ENCODE measurements at places on chromosomes 6 and 20. TPM values are rescaled to one million over a fixed set of nuclear protein-coding genes. Genes with fewer than 3 reads are reported as not detected.

DNA sequence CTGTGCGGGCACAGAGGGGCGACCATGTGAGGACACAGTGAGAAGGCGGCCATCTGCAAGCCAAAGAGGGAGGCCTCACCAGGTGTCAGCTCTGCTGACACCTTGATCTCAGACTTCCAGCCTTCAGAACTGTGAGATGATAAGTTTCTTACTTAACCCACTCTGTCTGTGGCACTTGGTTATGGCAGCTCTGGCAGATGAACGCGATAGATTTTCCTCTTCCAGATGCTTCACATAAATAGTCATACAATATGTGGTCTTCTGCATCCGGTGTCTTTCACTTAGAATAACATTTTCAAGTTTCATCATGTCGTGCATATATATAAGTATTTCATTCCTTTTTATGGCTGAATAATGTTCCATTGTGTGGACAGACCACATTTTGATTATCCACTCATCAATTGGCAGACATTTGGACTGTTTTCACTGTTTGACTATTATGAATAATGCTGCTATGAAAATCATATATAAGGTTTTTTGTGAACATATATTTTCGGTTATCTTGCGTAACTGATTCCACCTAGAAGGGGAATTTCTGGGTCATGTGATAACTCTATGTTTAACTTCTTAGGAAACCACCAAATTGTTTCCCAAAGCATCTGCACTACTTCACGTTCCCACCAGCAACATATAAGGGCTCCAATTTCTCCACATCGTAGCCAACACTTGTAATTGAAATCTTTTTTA is 30.2 kb downstream of the PRR18 start:
- DNase-seq = no peak

DNA sequence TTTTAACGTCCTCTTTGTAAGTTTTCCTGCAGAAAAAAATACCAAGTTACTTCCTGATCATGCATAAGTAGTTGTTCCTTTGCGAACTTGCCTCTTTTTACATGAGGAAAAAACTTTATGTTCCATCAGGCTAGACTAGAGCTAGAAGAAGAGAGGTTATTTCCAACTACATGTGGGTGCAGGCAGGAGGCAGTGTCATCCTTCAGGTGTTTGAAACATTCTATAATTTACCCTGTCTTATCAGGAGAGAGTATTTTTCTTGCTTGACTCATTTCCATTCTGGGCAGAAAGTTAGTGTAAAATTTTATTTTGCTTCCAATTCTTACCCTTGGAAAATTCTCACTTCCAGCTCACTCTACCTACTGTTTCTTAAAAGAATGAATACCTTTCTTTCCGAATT is 28.5 kb upstream of the EPHA7 start:
- DNase-seq = no peak

- DNase-seq = no peak
These were observed 137.3 kb downstream of the HTR1B start for GRCh38 chr6:77326029-77326428.

GRCh38 chr20:56411759-56412472 is at the start of gene CASS4:
TSS of gene CASS4 (plus strand) at chr20:56412260. CDS start at chr20:56412459, 199 bp downstream.
- peak; percentile 57 for DNase-seq

GRCh38 chr6:160058603-160059215 is 62.9 kb upstream of the SLC22A1 start:
- no peak for DNase-seq

- DNase-seq = no peak
These were observed 1.5 kb downstream of the PSMG4 start for GRCh38 chr6:3260296-3260695.

GRCh38 chr6:10873374-10873773 is 8.5 kb downstream of the GCM2 start:
- DNase-seq = no peak

DNA sequence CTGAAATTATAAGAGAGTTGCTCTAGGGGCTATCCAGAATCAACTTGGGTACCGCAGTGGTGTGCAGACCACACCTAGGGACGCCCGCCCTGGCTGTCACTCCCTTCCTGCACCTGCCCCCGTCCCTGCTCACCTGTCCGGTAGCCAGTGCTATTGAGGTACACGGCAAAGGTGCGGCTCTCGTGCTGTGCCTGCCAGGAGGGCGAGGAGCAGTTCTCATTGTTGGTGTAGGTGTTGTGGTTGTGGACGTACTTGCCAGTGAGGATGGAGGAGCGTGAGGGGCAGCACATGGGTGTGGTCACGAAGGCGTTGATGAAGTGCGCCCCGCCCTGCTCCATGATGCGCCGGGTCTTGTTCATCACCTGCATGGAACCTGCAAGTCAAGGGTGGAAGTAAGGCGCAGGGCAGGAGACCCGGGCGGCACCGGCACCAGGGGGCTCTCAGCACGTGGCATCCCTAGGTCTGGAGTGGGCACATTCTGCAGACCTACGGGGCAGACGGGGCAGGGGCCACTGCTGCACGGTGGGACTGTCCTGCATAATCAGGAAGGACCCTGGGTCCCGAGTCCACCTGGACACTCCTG is 48.6 kb downstream of the SULF2 start:
- peak; percentile 70 for DNase-seq

DNA sequence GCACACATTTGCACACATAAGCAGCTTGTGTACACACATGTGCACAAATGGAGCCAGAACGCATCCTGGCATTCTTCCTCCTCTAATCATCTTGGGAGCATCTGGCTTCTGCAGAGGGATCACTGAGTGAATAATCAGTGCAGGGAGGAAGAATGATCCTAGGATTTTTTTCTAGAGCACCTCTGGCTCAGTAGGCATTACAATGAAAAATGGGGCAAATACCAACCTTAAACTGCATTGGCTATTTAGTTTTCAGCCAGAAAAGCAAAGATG is 205.7 kb upstream of the TCF21 start:
- DNase-seq = no peak

DNA sequence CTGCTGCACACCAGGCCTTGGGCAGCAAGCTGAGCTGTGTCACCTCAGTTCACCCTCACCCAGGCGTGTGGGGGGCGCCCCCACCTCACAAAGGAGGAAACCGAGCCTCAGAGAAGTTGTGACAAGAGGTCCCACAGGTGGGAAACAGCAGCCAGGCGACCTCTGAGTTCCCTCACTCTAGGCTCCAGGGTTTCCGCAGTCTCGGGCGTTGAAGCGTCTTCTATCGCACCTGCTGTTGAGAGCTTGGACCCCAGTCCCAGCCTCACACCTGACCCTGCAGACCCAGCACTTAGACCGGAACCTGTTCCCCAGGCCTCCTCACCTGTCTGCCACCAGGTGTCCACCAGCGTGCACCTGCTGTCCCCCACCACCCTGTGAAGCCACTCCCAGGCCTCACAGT is 22.3 kb upstream of the APMAP start:
- peak; percentile 10 for DNase-seq

GRCh38 chr6:123201869-123202372 is 205.9 kb downstream of the CLVS2 start:
- DNase-seq = no peak

GRCh38 chr20:35398660-35399144 is 13.1 kb downstream of the UQCC1 start:
- DNase-seq = no peak

GRCh38 chr6:23418095-23418494 is 707.9 kb upstream of the NRSN1 start:
- DNase-seq = no peak

- DNase-seq = no peak
These were observed 40.2 kb upstream of the FAM50B start for GRCh38 chr6:3808759-3809514.

DNA sequence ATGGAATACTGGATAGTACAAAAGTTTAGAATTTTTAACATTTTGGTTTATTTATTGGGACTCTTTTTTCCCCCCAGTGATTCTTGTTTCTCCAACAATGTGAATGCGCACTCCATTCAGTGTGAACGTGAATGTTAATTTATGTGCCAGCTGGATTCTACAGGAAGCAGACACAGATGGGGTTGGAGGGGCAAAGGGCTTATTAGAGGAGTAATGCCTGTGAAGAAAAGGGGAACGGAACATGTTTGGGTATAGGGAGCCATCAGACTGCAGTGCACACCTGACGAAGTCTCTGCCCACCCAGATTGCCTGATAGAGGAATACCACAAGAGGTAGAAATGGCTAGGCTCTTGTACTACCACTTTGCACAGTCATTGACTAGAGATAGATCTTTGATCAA is 48.2 kb downstream of the PTPRA start:
- no peak for DNase-seq

- DNase-seq = no peak
These were observed 10.6 kb downstream of the PDSS2 start for GRCh38 chr6:107448776-107449175.

DNA sequence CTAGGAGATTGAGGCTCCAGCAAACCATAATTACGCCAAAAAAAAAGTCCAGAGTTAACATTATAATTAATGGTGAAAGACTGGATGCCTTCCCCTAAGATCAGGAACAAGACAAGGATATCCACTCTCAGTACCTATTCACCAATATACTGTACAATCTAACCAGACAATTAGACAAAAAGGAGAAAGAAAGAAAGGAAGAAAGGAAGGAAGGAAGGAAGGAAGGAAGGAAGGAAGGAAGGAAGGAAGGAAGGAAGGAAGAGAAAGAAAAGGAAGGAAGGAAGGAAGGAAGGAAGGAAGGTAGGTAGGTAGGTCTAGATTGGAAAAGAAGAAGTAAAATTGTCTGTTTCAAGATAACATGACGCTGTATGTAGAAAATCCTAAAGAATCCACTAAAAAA is 50.7 kb downstream of the TASP1 start:
- DNase-seq = no peak

- DNase-seq = no peak
These were observed 323.1 kb downstream of the CDH26 start for GRCh38 chr20:60281295-60281694.

DNA sequence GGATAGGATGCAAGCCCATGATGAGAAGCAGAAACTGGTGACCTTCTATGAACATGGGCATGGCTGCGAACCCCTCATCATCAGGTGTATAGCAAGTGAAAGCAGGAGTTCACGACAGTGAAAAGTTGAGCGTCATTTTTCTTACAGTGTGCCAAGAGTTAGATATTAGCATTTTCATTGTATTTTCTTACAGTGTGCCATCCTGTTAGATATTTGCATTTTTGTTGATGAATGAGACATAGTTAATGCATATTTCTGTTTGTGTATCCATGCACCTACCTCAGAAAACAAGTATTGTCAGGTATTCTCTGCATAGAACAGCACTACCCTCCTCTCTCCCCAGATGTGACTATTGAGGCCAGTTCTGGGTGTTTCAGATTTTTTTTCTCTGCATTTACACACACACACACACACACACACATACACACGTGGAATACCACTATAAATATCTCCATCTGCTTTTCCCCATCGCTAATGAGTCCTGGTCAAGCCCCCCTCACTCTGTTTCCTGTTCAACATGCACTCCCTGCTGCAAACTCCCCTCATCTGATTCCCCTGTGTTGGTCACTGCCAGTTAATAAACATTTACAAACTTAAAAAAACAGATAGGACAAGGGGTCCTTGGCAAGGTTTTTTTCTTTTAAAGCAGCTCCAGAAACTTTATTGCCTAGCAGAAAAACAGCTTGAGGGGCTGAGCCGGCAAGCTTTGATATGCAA is 41.7 kb downstream of the PLN start:
- DNase-seq = no peak

- no peak for DNase-seq
These were observed 356.2 kb downstream of the GJA1 start for GRCh38 chr6:121791396-121792315.

DNA sequence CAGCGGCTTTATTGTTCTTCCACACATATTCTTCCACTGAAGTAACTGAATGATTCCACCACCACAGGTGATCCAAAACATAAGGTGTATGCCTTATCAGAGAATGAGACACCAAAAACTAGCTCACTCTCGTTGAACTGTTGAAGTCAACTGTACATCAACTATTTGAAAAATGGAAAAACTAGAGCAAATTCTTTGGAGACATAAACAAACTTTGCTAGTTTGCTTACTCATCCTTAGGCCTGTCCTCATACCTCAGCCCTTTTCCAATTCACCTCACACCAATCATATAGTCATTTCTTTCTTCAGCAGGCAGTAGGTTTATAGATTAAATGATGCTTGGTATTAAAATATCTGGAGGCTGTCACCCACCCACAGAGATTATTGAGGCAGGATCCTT is 77.1 kb upstream of the RNF217 start:
- no peak for DNase-seq

- DNase-seq = no peak
These were observed 66.0 kb downstream of the HS3ST5 start for GRCh38 chr6:114276783-114277182.

DNA sequence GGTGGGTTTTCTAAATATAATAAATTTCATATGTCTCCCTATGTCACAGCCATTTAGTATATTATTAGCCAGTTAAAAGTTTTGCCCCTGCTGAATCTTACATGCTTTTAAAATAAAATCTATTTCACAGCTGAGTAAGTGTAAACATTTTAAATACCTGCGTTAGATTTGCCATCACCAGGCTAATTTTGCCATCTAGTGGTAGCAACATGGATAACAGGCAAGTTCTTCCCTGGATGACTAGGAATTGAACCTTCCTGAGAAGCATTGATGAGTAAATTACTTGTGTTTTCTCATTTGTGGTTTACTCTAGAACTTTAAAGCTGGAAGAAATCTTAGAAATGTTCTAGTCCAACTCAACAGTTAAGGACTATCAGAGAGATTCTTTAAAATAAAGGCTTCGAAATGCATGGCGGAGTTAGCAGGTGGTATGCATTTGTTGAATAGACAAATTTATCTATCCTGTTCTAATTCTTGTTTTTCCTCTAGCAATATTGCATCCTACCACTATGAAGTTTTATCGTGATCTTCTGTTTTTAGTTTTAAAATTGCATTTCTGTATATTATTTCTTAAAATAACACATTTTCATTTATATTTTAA is 2.6 kb downstream of the PRSS35 start:
- no peak for DNase-seq

DNA sequence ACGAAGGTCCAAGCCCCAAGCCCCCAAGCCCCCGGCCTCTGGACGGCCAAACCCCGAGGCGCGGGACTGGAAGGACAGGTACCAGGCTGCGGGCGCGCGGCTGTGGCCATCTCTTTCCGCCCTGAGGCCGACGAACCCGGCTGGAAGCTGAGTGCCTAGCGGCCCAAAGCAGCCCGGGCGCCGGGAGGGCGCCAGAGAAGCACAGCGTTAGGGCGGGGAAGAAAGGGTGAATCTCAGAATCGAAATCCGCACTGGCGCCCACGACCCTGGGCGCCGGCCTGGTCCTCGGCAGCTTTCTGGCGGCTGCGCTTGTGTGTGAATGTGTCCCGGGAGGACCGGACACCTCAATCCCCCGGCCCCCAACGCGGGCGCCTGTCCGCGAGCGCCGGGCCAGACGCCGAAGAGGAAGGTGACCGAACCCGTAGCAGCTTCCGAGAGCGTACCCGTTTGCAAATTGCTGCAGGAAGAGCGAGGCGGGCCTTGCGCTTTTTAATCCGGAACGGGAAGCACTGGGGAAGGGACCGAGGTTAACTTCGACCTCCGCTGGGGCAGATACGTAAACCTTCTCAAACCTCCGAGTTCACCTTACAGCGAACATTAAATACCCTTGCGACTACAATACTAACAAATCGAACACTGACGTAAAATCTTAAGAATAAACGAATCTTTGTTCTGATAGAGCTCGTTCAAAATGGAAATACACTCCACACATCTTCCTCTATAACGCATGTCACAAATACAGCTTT is 2.9 kb downstream of the NRN1 start:
- DNase-seq = no peak

The SMAP1 gene
- 34.4 TPM for total RNA-seq

The KCNK15 gene
- 1.0 TPM for total RNA-seq

The ADGRG6 gene
- total RNA-seq = 27.3 TPM

The LY6G6C gene
- total RNA-seq = not detected

Data from upper lobe of left lung (tissue), 6 donors.